ENCODE measurements at places on chromosomes 6 and 20.

DNA sequence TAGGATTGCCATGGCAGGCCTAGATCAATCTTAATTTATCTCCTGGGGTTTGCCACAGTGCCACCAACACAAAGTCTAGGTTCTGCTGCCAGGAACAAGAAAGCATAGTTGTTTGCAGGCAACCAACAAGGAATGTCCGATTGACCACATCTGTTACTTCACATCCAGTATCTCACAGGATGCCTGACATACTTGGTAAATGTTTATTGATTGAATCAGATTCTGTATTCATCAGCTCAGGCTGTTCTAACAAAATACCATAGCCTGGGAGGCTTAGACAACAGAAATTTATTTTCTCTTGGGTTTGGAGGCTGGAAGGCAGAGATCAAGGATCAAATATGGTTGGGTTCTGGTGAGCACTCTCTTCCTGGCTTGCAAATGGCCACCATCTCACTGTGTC, 26.3 kb upstream of the MC3R start:
- DNase-seq: no peak

DNA sequence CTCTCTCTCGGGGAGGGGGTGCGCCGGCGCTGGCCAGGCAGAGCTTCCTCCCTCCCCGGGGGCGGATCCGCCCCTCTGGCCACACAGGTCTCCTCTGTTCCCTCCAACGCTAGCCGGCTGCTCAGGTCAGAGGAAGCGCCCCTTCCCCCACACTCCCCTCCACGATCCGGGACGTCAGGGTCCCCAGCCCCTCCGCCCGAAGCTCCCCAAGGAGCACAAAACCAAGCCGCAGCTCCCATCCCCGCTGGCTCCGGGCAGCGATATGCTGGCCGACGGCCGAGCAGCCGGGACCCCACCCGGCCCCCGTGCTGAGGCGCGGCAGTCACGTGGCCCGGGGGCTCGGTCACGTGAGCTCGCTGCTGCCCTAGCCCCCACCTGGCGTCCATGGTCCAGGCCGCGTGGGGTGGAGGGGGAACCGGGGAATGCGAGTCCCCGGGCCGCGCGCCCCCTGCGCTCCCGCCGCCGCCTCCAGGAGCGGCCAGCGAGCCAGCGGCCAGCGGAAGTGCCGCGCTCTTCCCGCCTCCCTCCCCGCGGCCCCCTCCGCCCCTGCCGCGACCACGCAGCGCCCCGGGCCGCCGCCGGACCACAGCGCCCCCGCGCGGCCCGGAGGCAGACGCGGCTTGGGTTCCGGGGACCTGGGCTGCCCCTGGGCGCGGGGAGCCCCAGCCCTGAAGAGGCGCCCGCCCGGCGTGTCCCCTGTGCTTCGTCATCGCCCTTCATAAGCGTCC, at the start of gene SLC35B2:
SLC35B2 (minus strand) TSS at position 504 of the 728 bp plus-strand sequence; CDS start at position 386, 118 bp downstream.
- peak; percentile 82 for DNase-seq

DNA sequence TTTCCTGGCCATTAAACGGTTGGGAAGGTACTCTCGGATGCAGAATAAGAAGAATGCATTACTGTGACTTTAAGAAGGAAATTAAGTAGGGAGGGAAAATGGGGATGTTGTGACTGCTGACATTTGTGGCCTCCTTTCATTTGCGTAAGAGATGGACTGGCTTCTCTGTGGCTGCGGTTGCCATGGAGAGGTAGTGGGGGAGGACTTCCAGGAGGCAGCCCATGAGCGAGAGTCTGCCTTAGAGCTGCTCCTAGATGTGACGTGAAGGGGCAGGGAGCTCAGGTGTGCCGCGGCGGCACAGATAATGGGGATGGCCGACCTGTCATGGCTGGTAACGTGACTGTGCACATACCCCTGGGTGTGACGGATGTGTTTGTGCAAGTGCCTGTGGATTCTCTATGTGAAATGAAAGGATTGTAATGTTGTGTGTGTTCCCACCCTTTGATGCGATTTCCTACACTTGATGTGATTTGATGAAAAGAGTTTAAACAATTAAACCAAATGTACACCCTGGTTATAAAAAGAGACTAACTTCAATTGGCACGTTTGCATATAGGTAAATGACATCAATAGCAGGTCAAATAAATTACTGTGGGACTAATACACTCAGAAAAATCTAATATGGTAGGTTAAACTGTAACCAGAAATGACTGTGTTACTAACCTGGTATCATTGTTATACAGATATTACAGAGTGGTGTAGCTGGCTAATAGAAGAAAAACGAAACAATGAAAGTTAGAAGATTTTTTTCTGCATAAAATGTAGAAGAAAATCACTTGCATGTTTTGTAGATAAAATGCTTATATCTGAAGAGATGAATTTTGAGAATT, 48.9 kb downstream of the HIVEP1 start:
- no peak for DNase-seq

DNA sequence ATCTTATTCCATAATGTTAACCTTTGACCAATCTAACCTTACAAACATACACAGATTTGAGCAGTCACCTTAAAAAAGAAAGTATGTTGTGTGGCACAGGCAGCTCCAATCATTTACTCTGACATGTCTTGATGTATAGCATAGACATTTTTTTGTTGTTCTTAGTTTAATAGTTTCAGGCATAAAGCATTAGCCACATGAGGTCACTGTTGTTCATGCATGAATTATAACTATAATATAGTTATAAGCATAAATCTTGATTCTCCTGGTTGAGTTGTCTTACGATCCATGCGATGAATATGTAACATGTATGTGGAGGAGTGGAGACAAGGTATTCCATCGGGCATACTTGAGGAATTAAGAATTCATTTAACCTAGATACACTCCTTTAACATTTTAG, 26.1 kb upstream of the NKAIN2 start:
- peak; percentile 5 for DNase-seq

GRCh38 chr20:58071991-58072390, 156.5 kb downstream of the ANKRD60 start:
- DNase-seq: no peak

GRCh38 chr6:118370722-118371121, 177.4 kb upstream of the PLN start:
- no peak for DNase-seq

- DNase-seq: no peak
These were observed 14.6 kb downstream of the RPS6KA2 start for GRCh38 chr6:166612471-166612881.

DNA sequence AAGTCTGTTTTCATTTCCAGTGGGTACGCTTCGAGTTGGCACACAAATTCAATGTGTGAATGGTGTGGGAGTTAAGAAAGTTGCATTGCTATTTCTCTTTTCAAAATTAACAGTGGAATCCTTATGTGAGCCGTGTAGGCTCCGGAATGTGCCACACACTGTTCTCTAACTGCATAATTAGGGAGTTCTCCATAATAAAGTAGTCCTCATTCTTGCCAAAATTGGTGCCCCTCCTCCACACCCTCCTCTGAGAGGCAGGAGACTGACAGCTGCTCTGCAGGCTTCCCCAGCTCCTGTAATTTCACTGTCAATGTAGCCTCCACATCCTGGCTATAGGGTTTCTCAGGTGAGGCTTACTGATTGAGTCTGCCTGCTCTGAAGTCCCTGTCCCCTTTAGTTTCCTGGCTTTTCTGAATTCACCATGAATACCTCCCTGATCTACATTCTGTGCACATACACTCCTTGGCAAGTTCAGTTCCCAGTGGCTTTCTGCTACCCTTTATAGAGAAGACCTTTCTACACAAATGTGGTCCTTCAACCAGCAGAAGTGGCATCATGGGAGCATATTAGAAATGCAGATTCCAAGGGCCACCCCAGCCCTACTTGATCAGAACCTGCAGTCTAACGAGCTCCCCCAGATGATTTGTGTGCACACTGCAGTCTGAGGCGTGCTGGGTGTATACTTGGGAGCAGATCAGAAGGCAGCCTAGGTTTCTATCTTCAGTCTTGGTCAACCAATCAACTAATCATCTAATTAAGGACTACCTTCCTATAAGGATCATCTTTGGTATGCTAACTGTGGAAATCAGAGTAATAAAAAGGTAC, 19.9 kb upstream of the CCN6 start:
- DNase-seq: no peak

DNA sequence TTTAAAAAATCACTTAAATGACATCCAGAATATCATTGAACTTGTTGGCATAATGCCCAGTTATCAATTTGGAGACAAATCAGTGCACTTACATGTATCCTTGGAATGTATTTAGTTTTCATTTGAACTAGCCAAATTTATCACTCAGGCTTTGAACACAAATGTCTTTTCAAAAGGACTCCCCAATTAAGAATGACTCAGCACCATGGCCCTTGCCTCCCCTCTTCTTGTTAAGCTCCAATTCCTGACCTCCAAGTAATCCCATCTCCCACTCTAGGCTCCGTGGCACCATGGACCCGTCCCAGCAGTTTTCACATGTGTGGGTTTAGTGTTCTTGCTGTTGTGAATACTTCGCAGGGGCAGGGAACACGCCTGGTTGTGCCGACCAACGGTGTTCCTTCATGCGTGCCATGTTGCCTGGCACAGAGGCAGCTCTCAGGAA, 2.7 kb downstream of the AKAP12 start:
- no peak for DNase-seq

DNA sequence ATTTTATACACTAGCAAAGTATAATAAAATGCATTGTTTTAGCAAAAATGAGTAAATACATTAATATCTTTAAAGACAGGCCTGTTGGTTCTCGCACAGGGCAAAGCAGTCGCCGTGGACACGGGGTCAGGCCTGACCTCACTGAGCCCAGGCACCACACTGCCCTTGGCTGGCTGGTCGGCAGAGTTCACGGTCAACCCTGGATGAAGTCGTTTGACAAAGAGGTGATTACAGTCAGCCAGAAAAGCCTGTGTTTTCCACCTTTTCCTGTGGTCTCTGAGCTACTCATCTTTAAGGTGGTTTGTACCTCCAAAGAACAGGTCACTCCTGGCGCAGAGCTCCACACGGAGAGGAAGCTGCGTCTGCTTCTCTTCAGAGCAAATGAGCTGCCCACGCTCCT, 191.5 kb downstream of the DLL1 start:
- no peak for DNase-seq

- no peak for DNase-seq
These were observed 3.1 kb downstream of the PBOV1 start for GRCh38 chr6:138215093-138215782.

DNA sequence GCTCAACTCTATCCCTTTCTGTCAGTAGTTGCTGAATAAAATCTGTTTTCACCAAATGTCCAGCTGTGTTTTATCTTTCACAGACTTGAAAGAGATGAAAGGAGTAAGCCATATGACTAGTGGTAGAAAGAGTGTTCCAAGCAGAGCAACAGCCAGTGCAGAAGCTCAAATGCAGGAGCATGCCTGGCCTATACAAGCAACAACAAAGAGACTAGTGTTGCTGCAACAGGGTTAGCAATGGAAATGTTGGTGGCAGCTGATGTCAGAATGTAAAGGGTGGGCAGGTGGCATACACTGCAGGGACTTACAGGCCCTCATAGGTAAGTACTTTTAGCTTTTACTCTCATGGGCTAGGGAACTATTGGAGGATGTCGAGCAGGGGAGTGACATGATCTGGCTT, 5.2 kb upstream of the HINT3 start:
- DNase-seq: no peak

DNA sequence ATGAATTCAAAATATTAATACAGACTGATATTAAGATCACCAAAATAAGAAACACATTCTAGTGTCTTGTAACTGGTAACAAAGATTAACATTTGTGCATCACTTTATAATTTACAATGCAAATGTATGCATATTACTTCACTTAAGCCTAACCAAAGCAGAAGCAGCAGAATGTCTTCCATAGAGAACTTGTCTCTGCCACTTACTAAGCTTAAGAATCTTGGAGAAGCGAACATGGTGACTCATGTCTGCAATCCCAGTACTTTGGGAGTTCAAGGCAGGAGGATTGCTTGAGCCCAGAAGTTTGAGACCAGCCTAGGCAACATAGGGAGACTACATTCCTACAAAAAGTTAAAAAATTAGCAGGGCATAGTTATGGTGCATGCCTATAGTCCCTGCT, 18.8 kb downstream of the AK9 start:
- DNase-seq: no peak

DNA sequence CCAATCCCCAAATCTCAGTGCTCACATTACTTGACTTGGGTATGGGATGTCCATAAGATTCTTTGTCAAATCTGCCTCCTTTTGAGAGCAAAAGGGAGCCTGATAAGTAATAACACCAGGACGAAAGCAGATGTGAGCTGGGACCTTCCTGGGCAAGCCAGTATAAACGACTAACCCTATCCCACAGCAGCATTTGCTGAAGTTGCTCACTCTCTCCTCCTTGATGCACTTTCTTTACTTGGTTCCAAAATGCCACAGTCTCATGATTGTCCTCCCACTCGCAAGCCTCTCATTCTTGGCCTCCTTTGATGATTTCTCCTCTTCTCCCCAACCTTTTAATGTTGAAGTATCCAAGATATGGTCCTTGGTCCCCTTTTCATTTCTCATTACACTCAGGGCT, 44.7 kb upstream of the TAGAP start:
- no peak for DNase-seq

DNA sequence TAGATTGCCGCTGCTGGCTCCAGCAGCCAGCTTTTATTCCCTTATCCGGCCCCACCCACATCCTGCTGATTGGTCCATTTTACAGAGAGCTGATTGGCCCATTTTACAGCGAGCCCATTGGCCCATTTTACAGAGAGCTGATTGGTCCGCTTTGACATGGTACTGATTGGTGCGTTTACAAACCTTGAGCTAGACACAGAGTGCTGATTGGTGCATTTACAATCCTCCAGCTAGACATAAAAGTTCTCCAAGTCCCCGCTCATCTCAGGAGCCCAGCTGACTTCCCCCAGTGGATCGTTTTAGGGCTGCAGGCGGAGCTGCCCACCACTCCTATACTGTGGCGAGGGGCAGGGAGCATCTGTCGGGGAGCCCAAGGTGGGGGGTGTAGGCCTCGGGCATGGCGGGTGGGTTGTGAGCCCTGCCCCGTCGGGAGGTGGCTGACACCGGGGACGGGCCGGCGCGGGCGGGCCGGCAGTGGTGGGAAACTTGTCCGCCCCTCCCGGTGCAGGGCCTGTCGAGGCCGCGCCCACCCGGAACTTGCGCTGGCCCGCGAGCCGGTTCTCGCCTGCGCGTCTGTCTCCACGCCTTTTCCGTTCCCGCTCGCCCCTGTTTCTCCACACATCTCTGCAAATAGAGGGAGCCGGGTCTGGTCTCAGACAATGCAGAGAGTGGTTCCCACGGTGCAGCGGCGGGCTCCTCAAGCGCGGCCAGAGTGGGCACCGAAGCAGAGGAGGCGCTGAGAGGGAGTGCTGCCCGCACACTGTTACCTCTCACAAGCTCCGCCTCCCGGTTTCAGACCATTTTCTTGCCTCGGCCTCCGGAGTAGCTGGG, 86.1 kb upstream of the STMND1 start:
- no peak for DNase-seq

DNA sequence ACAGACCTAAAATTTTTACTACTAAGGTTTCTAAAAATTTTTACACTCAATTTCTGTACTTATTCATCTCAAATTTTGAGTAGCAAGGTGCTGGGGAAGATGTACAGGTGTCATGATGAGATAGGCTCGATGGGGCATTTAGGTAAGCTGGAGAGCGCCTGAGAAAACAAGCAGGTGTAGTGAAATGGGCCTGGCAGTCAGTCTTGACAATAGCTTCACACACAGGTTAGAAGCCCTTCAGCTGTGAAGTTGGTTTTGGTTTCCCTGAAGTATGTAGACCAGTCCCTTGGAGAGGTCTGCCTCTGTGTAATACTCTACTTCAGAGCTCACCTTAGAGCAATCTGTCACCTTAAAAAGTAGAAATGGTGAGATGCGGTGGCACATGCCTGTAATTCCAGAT, 144.0 kb upstream of the SCGN start:
- DNase-seq: no peak

Data from SW 1271 (cell line).